ENCODE measurements at places on chromosomes 11 and 22. TPM values are rescaled to one million over a fixed set of nuclear protein-coding genes. Genes with fewer than 3 reads are reported as not detected.

Gene NAV2
- 59.7 TPM for total RNA-seq

Gene TRIM6
- 26.7 TPM for total RNA-seq

Gene SLC5A1
- not detected for total RNA-seq

Gene TBX1
- 0.79 TPM for total RNA-seq

Gene DUSP8
- 1.5 TPM for total RNA-seq

Gene JAM3
- total RNA-seq, result 0.39 TPM

Gene MTNR1B
- total RNA-seq, result not detected

Gene PRAME
- total RNA-seq, result not detected

Gene SOX10
- not detected for total RNA-seq

Gene CASP12
- not detected for total RNA-seq

Gene OR52D1
- total RNA-seq, result not detected

Gene SHANK2
- total RNA-seq, result 5.9 TPM

Gene GPHA2
- total RNA-seq, result not detected

Data from placental epithelial cell (primary cell).